ENCODE measurements at places on chromosomes 5 and 9.

DNA sequence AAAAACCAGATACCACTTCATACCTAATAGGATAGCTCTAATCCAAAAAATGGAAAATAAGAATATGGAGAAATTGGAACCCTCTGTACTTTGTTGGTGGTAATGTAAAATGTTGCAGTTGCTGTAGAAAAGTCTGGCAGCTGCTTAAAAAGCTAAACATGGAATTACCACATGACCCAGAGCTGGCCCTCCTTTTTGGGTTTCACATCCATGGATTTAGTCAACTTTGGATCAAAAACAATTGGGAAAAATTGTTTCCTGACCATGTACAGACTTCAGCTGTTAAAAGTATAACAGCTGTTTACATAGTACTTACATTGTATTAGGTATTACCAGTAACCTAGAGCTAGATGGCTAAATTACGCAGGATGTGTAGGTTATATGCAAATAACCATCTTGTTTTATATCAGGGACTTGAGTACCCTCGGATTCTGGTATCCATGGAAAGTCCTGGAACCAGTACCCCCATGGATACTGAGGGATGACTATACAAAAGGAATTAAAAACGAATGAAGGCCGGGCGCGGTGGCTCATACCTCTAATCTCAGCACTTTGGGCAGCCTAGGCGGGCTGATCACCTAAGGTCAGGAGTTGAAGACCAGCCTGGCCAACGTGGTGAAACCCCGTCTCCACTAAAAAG lies 15.8 kb downstream of the DNAJA1 start:
- no peak for DNase-seq

DNA sequence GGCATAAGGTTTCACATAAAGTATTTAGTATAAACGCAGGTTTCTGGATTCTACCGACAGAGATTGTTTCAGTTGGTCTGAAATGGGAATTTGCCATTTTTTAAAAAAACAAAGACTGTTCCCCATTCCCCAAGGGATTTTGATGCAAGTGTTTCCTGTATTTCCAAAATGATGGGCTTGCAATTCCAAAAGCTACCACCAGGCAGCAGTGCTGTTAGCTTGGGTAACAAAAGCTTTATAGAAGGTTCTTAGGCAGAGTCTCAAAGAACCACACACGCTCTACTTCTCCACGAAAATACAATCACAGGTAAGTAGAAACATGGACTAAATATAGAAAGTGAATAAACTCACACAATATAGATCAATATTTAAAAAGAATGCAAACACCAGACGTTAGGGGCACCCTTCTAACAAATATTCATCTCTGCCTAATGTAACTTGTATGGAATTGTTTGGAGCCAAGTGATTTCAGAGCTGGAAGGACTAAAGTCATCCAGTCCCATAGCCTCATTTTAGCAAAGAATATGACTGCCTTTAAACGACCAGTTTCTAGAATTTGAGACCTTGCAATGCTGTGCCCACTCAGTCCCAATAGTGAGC lies 154.3 kb downstream of the SPOCK1 start:
- DNase-seq = no peak

DNA sequence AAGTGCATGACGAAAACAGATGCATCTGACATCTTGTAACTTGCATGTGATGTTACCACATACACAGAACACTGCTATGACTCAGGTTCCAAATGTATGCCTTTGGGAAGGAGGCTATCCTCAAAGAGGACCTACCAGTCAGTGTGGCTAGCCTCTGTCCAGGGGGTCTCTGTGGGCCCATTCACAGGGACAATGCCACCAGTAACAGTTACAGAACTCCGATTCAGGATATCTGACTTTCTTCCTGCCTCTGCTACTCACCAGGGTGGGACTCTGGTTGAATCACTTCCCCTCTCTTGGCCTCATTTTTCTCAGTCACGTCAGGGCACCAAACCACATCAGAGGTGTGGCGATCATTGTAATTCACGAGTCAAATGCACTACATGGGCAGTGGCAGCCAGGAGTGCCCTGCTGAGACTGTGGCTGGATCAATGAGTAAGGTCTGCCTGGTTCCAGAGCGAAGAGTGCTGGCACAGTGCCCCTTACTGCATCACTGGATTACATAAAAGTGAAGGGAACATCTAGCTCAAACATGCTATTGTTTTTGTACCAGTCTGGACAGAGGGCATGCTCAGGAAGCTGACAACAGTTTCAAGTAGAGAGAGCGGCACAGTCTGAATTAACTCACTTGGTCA lies 13.2 kb downstream of the ATOX1 start:
- DNase-seq = no peak

DNA sequence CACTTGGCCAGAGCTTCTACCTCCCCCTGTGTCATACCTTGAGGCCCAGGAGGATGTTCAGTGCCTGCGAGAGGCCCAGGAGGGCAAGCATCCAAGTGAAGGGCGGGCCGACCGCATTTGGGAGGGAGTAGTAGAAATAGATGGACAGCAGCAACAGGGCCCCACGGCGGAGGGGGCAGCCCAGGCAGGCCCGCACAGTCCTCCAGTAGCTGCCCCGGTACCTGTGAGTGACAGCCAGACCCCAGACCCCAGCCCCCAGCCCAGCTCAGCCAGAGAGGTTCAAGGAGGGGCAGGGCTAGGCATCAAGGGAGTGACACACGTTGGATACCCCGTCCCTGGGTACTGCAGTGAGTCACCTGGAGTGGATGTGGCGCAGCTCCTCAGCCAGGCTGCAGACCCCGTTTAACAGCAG lies 1.4 kb downstream of the STING1 start:
- no peak for DNase-seq

GRCh38 chr5:149128023-149128875 lies 13.0 kb upstream of the ABLIM3 start:
- no peak for DNase-seq

All from stimulated activated CD4-positive, alpha-beta T cell treated with anti-CD3 and anti-CD28 coated beads, Interleukin-1b, Interleukin-23, amount 100 ng/mL, for 4 hours (primary cell).